ENCODE measurements at places on chromosomes 16 and 17. TPM values are rescaled to one million over a fixed set of nuclear protein-coding genes. Genes with fewer than 3 reads are reported as not detected.

Gene PMP22
- not detected for total RNA-seq

Gene CLEC19A
- total RNA-seq, result not detected

Gene RND2
- 0.36 TPM for total RNA-seq

Gene RAB37
- not detected for total RNA-seq

DNA sequence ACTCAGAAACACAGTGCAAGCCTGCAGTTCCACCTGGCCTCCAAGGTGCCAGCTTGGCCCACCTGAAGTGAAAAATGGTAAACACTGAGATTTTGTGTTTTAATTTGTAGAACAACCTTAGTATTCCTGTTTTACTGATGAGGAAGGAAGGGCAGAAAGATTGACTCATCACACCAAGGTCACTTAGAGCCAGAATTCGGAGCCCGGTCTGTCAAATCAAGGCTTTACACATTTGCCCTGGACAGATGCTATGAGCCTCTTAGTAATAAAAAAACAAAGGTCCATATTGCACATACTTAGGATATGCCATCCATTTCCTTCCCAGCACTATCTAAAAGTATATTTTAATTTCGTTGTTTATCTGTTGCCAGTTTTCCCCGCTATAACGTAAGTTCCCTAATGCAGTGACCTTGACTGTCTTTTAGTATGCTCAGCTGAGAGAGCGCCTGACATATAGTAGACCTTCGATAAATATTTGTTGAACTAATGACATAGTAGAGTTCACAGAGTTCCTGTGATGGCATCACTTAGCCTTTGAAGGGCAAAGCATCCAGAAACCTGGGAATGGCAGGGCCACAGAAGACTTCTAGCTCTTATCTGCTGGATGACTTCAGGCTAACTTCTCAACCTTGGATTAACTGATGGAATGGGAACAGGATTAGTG lies 7.2 kb upstream of the TBKBP1 start:
- H3K4me1 ChIP-seq, result no peaks in the 10 kb centered on the region
- H3K36me3 ChIP-seq, result peaks cover 26% of the 10 kb centered on the region
- DNase-seq, result no peak
- no peaks in the 10 kb centered on the region for H3K27me3 ChIP-seq
- H3K4me3 ChIP-seq, result no peak overlapping the region
- H3K27ac ChIP-seq, result no peak overlapping the region

DNA sequence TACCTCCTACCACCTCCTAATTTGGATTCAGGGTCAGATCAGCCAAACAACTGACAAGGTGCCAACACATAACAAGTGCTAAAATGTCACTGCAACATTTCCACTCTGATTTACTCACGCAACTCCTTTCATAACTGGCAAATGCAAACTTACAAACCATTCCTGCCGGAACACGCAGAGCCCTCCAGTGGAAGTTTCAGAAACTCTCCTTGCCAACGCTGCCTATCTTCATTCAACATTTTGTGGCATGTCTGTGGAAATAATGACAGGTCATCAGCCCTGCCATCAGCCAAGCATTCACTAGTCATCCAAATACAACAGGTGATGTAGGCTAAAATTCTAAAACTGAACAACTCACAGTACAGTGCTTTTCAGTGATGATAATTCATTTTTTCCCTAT lies 37.7 kb upstream of the OR3A1 start:
- H3K36me3 ChIP-seq, result no peaks in the 10 kb centered on the region
- no peak overlapping the region for H3K27ac ChIP-seq
- no peak for DNase-seq
- no peaks in the 10 kb centered on the region for H3K4me1 ChIP-seq

DNA sequence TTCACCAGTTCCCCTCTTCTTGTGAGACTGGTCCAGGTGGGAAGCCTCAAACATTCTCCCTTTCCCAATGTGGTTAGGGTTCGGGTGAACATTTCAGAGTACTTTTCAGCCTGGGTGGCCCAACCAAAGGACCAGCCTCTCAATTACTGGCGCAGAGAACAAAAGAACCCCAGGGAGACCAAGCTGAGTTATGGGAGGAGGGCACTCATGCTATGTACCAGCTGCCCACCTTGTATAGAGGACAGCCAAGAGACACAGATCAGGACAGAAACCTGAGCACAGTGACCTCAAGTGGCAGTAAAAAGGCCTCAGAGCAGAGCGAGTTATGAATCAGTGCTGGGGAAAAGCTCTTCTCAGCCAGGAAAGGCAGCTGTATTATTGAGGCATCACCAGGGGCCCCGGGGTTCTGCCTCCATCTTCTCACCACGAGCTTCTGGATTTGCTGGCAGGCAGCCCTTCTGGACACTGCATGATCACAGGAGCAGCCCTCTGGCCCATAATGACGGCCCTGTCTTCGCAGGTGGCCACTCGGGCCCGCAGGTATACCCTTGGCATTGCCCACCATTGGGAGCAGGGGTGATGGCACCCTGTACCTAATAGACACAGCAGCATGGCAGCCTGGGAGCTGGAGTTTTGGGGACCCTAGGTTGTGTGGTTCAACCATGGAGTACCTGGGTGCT lies 3.8 kb downstream of the G6PC3 start:
- H3K4me1 ChIP-seq, result peaks cover 20% of the 10 kb centered on the region
- no peaks in the 10 kb centered on the region for H3K27me3 ChIP-seq
- H3K27ac ChIP-seq, result no peak overlapping the region
- H3K36me3 ChIP-seq, result peaks cover 21% of the 10 kb centered on the region

GRCh38 chr16:17331991-17332390 lies 138.8 kb downstream of the XYLT1 start:
- no peaks in the 10 kb centered on the region for H3K4me1 ChIP-seq
- no peak overlapping the region for H3K27ac ChIP-seq
- no peaks in the 10 kb centered on the region for H3K36me3 ChIP-seq
- DNase-seq, result no peak

- peak overlapping the region; percentile 44 for H3K4me3 ChIP-seq
- DNase-seq, result no peak
- H3K4me1 ChIP-seq, result peaks cover 32% of the 10 kb centered on the region
- H3K27ac ChIP-seq, result no peak overlapping the region
- no peaks in the 10 kb centered on the region for H3K36me3 ChIP-seq
Measured at GRCh38 chr17:75032720-75033280, 14.0 kb downstream of the ATP5PD start.

- peaks cover 9% of the 10 kb centered on the region for H3K4me1 ChIP-seq
- H3K27ac ChIP-seq, result no peak overlapping the region
- H3K36me3 ChIP-seq, result peaks cover 16% of the 10 kb centered on the region
- H3K4me3 ChIP-seq, result no peak overlapping the region
Measured at GRCh38 chr16:30941600-30942425, 7.1 kb upstream of the ORAI3 start.

DNA sequence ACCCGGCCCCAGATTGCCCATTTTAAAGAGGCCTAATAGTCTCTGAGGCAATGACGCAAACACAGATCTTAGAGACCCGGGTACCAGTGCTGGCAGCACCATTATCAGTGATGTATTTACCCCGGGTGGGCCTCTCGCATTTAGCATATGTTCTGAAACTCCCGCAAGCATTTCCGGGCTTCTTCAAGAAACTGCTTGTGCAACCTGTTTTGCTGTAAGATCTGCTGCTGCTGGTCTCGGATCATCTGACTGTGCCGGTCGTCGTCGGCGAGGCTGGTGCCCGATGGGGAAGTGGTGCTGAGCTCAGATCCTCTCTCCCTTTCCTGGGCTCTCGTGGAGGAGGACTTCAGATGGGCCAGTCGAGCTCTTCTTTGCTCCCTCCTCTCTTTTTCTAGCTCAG lies 12.5 kb downstream of the CEP295NL start:
- H3K4me3 ChIP-seq, result no peak overlapping the region
- no peak for DNase-seq
- H3K36me3 ChIP-seq, result no peaks in the 10 kb centered on the region
- H3K27me3 ChIP-seq, result no peaks in the 10 kb centered on the region
- peaks cover 30% of the 10 kb centered on the region for H3K4me1 ChIP-seq

DNA sequence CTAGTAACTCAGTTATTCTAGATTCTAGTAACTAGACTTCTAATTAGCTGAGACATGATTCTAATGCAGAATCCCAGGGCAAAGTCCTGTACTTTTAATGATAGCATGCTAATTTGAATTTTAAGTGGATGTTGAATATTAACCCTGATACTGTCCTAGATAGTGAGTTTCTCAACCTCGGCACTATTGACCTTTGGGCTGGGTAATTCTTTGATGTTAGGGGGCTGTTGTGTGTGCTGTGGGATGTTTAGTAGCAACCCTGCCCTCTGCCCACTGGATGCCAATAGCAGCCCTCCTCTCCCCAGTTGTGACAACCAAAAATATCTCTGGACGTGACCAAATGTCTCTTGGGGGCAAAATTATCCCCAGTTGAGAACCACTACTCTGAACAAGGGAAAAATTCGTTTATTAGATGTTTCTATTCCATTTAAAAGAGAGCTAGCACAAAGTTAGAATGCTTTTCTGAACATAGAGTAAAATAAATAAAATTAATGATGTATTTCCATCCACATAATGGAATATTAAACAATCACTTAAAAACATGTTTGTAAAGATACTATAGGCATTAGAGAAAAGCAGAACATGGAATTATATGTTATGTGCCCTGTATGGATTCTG lies 30.2 kb downstream of the SALL1 start:
- H3K27ac ChIP-seq, result no peak overlapping the region
- H3K4me1 ChIP-seq, result no peaks in the 10 kb centered on the region

- H3K27ac ChIP-seq, result peak overlapping the region; percentile 83
- peak overlapping the region; percentile 88 for H3K4me3 ChIP-seq
- H3K4me1 ChIP-seq, result peaks cover 61% of the 10 kb centered on the region
- DNase-seq, result no peak
- H3K27me3 ChIP-seq, result no peaks in the 10 kb centered on the region
Measured at GRCh38 chr16:67246756-67247191, 507 bp downstream of the FHOD1 start.

DNA sequence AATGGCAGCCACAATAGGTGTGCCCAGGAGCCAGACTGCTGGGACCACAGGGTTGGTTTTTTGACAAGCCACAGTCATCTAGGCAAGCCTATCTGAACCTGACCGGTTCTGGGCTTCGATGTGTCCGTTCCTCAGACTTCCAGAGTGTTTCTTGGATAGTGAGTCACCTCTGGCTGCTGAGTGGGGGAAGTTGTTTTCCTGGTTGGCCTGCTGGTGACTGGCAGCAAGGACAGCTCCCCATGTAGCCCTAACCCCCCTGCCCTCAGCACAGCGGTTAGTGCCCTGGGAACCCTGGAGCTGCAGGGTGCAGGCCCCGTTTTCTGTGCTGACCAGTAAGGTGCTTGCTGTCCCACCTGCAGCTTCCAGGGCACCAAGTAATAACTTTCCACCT lies 65.5 kb downstream of the PLD6 start:
- no peak overlapping the region for H3K4me3 ChIP-seq
- DNase-seq, result no peak
- no peaks in the 10 kb centered on the region for H3K27me3 ChIP-seq
- H3K36me3 ChIP-seq, result no peaks in the 10 kb centered on the region
- no peak overlapping the region for H3K27ac ChIP-seq

Measured in Karpas-422 (cell line).